CD4-positive, alpha-beta T cell treated with Interleukin-4 for 1 hour (primary cell): ENCODE measurements at places on chromosomes 16 and 17.

DNA sequence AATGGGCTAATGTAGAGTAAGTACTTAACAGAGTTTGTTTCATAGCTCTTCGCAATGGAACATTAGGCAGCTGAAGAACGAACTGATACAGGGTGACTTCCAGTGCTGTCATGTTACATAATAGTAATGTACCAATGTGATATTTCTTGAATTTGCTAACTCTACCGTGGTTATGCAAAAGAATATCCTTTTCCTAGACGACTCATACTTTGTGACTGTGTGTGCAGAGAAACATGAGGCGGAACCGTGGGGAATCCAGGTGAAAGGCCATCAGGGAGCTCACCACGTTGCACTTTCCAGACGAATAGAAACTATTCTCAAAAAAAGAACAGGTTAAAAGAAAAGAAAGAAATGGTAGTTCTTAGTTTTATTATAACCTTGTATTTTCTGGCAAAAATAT is 13.2 kb downstream of the NOB1 start:
- no peak for DNase-seq

- DNase-seq, result no peak
Measured at GRCh38 chr17:12256380-12256995, 235.8 kb downstream of the MAP2K4 start.

DNA sequence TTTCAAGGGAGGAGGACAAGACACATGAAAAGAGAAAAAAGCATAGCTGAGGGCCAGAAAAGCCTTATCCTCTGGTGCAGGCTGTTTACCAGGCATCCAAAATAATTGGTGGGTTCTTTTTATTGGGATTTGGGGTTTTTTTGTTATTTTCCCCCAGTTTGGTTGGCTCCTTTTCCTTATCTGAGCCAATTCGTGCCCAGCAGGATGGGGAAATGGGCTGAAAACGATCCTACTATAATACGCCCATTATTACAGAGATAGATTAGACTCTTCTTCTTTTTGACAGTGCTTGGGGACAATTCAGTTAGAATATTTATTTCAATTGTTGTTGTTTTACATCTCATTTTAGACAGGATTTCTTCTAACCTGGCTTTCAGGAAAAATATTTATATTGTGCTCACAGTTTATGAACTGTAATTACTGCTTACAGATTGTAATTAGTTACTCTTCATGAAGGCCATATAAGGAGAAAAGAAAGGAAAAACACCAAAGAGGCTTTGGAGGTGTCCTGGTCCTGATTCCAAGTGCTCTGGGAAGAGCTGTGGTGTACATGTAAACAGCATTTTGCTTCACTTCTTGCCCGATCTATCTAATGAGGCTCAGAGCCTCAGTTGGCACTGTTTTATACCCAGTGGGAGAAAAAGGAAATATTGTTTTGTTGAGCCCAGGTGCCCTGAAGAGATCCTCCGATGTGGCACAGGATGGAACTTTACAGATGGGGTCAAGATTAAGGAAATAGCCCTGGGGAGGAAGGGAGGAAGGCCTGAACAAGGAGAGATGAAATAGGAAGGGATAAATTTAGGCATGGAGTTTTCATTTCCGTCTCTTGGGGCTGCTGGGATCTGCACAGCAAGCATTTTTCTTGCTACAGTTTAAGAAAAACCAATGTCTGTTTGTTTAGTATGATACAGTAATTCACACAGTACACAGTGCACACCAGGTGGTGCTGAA is 611 bp upstream of the ANKRD40 start:
- no peak for DNase-seq

DNA sequence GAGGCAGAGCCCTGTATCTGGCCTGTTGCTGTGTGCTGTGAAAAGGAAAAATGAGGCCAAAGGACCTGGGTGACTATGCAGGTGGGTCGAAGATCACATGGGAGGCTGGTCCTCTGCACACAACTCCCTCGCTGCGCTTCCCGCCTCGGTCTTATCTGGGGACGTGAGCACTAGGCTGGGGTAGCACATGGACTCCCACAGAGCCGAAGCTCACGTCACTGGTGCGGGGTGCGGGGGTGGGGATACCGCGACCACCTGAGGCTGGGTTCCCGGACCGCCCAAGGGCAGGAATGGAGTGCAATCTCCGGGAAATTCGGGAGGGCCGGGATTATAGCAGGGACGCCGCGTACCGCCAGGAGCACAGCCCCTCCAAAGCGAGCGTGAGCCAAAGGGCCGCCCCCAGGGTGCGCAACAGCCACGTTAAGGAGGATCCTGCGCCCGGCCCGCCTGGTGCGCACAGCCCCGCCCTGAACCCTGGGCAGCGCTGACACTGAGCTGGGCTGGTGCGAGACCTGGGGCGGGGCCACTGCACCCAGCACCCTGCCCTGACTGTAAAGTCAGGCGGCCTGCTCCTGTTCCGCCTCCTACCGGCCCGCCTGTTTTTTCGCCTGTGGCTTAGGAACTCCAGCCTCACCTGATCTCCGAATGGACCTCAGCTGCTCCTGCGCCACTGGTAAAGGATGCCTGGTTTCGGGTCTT is 4.8 kb downstream of the MT1A start:
- DNase-seq, result peak; percentile 77

GRCh38 chr17:73646409-73647300 is 2.4 kb upstream of the SDK2 start:
- no peak for DNase-seq

DNA sequence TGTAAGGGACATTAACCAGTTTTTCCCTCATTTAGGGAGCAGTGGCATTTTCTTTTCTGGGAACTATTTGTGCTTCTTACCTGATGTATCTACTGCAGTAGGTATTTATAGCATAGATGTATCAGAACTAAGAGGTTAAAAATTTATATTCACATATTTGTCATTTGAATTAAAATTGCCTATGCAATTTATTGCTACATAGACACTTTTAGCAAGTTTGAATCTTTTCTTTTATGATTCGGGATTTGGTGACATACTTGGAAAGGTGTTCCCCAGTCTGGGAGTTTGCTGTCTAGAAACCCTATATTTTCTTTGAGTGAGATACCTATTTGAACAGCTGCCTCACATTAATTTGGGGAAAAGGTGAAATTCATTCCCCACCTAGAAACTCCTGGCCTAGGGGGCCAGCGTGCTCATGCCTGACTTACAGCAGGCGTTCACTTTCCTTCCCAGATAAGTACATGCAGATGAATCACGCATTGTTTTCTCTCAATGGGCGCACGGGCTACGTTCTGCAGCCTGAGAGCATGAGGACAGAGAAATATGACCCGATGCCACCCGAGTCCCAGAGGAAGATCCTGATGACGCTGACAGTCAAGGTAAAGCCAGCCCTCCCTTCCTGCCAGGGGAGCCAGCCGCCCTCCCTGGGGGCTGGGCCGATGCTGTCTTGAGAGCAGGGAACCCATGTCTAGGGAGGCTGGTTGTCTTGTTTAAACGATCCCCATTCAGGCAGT is 73.8 kb downstream of the SDR42E1 start:
- DNase-seq, result no peak

DNA sequence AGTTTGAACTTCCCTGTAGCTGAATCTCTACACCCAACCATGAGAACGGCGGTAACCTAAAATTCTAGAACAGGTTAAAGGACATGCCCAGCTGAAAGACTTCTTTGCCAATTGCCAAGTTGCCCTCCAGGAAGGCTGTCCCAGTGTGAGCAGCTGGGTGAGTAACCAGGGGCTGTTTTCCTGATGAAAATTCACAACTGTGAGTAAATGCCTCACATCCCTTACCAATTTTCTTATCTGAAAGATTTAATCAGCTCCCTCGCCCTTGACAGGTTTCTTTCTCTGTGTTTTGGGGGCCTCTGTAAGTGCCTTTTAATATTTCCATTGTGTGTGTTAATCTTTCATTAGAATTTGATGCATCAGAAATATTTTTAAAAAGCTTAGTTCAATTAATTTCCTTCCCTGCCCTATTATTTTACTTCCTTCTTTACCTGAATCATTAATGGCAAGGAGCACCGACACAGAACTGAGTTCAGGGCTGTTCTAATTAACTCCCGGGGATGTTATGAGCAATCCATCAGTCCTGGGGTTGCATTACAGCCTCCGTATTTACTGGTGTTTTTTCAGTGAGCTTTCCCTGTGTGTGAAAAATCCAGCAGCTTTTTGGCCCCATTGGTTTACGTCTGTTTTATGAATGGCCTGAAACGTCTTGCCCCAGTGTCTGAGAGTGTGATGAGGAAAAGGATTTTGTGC is 152.9 kb downstream of the CLEC16A start:
- DNase-seq, result no peak
